ENCODE measurements at places on chromosomes 6 and 20.

DNA sequence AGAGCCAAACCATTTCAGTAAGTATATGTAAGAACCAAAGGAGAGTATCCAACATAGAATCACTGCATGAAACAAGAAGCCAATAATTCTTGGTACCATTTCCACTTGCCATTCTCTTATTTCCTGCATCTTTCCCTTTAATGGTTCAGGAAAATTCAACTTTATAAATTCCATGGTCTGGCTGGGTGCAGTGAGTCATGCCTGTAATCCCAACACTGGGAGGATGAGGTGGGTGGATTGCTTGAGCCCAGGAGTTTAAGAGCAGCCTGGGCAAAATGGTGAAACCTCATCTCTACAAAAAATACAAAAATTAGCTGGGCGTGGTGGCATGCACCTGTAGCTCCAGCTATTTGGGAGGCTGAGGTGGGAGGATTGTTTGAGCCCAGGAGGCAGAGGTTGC lies 21.2 kb downstream of the NHLRC1 start:
- DNase-seq = no peak

- no peak for DNase-seq
Measured at GRCh38 chr20:40966103-40966502, 62.5 kb upstream of the TOP1 start.

DNA sequence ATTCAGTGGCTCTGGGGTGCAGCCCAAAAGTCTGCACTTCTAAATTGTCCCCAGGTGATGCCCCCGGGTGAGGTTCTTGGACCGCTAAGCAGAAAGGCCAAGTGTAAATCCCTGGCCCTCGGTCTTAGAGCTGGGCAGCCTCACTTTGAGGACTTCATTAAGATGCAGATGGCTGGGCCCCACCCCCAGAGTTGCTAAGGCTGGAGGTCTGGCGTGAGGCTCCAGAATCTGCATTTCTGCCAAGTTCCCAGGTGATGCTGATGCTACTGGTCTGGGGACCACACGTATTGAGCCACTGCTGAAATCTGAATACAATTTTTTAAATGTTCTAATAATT lies 735 bp upstream of the SLC23A2 start:
- DNase-seq = no peak

GRCh38 chr6:28865401-28866204 lies 58.2 kb downstream of the TRIM27 start:
- peak; percentile 85 for DNase-seq
